Stimulated activated CD8-positive, alpha-beta memory T cell treated with anti-CD3 and anti-CD28 coated beads, Interleukin-7, amount 100 ng/mL, for 4 hours (primary cell): ENCODE measurements at places on chromosomes 7 and 10.

DNA sequence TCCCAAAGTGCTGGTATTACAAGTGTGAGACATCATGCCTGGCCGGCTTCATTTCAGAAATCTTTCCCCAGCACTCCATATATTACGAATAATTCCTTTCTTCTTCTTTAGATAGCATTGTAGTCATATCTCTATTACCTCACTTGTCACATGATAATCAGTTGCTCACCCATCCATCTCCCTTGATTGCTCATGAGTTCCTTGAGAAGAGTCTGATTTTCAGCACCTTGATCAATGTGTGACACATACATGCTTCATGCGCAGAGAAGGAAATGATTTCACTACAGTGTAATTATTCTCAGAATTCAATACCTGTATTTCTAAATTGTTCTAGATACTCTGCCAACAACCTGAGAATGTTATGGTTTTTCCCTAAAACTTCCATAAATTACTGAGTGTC, 26.7 kb upstream of the GGCT start:
- DNase-seq, result no peak

- DNase-seq, result no peak
Measured at GRCh38 chr7:26976840-26977239, 112.5 kb upstream of the SKAP2 start.

DNA sequence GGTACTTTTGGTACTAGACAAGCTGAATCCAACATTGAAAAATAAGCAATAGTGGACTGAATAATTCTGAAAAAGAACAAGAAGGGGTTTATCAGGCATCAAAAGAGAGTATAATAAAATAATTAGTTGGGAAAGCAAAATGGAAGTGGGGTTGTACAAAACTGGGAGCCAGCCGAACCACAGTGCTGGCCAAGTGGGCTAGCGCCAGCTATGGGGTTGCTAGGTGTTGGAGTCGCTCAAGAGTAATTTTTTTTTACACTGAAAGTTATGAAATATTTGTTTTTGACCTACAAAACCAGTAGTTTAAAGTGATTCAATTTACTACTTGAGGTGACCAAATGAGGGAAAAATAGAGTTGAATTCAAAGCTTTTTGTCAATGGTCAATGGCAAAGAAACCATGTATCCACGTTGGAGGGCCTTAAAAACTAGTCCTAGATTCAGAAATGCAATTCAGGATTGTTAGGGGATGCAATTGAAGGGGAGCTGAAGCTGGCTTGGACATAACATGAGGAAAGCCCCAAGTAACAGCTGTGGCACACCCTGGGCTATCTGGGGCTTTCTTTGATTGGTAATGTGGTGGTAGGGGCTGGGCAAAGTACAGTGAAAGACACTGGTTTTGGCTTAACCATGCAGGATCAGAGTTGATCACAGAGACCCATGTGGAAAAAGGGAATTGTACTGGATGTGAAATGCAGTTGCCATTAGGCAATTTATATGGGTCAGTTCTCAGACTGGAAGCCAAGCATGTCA, 28.3 kb upstream of the MSMB start:
- DNase-seq, result no peak

GRCh38 chr10:109992485-109992884, 15.3 kb upstream of the ADD3 start:
- no peak for DNase-seq

DNA sequence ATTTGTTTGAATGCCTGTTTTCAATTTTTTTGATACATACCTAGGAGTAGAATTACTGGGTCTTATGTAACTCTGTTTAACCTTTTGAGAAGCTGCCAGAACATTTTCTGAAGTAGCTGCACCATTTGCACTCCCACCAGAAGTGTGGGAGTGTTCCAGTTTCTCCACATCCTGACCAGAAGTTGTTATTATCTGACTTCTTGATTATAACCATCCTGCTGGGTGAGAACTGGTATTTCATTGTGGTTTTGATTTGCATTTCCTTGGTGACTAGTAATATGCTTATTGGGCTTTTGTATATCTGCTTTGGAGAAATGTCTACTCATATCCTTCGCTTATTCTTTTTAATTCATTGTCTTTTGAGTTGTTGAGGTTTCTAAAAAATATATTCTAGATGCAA, 117.2 kb upstream of the GLCCI1 start:
- no peak for DNase-seq

DNA sequence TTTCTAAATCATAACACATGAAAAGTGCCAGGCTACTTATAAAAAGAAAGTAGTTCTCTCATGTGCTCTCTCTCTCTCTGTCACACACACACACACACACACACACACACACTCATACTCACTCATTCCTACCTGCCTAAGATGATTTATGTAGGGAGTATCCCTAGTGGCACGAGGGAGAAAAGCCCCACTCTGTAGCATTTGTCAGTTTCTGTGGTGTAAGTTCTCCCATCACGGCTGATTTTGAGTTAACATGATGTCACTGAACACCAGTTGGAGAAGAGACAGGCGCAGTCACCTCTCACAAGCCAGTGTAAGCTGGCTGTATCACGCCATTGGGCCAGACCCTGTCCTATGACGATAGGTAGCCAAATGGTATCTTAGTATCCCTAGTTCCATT, 395.4 kb downstream of the SFMBT2 start:
- no peak for DNase-seq

DNA sequence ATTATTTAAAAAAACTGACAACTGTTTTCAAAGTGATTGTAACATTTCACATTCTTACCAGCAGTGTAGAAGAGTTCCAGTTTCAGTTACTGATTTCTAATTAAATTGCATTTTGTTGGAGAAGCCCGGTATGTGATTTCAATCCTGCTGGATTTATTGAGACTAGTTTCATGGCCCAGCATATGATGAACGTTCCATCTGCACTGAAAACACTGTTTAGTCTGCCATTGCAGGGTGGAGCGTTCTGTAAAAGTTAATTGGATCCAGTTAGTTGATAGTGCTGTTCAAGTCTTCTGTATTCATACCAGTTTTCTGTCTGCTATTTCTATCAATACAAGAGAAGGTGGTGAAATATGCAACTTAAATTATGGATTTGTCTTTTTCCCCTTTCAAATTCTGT, 37.3 kb upstream of the CCNY start:
- no peak for DNase-seq

DNA sequence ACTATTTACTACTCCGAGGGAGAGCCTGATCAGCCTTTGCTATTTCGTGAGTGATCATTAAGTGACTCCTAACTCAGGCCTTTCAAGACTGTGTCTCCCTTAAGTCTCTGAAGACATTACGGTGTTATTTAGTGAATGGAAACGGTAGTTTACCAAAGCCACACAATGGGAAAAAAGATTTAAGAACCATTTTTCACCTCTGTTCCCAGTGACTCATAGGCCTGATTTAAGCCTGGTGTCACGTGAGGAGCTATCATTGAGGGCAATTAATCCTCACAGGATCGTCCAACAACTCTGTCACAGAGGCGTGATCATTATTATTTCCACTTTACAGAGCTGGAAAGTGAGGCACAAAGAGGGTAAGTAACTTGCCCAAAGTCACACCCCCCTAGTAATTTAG, 20.3 kb downstream of the C10orf90 start:
- no peak for DNase-seq
